ENCODE measurements at places on chromosomes 11 and 22.

- no peak for DNase-seq
These were observed 9.3 kb downstream of the SLC37A2 start for GRCh38 chr11:125072218-125072960.

DNA sequence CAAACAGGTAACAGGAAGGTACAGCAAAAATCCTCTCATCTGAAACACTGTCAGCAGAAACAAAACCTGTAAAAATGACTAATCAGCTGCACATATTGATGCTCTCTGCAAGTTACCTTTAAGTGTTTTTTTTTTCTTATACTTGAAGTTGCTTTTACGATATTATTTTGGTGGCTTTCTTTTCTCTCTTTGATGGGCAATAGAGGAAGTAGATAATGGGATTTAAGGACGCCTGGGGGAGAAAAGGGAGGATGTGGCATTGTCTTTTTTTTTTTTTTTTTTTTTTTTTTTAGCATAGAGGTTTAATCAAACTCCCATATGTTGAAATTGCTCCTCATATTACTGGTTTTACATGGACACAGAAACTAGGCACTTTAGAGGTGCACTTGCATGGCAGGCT is 11.4 kb upstream of the ADSL start:
- DNase-seq, result no peak

DNA sequence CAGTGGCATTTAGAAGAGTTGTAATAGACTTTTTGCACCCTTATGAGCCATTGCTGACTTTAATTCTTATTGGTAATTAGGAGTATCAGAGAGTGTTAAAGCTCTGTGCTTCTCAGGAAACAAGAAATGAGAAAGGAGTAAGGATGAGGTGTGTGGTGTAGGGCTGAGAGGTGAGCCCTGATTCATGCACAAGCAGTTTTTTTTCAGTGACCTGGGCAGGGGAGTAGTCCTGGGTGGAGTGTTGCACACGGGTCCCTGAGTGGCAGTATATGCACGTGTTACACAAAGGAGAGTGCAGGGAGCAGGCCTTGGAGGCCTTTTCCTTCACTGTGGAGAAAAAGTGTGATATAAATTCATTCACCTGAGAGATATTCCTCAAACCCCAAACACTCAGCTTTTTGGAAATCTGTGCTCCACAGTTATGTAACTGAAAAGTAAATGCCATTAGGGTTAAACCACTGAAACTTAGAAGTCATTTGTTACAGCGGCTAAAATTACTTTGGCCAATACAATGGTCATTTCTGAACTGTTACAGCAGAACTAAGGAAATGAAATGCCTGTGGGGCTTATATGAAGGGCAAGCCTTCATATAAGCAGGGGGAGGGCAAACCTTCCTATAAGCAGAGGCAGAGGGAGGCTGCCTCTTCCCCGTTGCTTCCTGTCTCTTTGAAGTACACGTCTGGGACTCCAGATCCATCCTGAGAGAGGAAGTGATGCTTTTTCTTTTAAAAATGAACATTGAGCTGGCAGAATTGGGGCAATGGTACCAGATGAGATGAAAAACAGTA is 62.6 kb upstream of the OLFML1 start:
- no peak for DNase-seq

- no peak for DNase-seq
These were observed 867 bp downstream of the SPA17 start for GRCh38 chr11:124674571-124674970.

GRCh38 chr22:21943571-21944448 is 8.8 kb downstream of the PPM1F start:
- DNase-seq, result no peak

DNA sequence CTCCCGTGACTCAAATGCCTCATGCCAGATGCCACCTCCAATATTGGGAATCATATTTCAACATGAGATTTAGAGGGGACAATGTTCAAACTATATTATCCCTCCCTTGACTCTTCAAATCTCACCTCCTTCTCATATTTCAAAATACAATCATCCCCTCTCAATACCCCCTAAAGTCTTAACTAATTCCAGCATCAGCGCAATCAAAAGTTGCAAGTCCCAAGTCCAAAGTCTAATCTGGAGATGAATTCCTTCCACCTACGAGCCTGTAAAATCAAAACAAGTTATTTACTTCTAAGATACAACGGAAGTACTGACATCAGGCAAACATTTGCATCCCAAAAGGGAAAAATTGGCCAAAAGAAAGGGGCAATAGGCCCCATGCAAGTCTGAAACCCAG is 67.2 kb upstream of the SC5D start:
- no peak for DNase-seq

DNA sequence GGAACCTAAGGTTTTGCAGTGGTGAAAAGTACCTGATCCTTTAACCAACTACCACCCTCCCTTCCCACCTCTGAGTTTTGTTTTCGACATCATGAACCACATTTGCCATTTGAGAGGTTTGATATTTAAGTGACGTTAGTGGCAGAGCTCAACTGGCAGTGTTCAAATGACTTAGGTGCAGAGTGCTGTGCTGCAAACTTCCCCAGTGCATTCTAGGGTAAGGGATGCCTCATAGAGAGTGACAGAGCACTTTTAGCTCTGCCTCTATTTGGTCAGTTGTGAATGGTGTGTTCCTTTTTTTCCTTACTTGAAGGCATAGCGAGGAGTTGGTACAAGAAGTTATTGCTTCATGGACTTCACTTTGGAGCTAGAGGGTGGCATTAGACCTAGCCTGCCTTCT is 9.4 kb downstream of the BMAL1 start:
- no peak for DNase-seq

DNA sequence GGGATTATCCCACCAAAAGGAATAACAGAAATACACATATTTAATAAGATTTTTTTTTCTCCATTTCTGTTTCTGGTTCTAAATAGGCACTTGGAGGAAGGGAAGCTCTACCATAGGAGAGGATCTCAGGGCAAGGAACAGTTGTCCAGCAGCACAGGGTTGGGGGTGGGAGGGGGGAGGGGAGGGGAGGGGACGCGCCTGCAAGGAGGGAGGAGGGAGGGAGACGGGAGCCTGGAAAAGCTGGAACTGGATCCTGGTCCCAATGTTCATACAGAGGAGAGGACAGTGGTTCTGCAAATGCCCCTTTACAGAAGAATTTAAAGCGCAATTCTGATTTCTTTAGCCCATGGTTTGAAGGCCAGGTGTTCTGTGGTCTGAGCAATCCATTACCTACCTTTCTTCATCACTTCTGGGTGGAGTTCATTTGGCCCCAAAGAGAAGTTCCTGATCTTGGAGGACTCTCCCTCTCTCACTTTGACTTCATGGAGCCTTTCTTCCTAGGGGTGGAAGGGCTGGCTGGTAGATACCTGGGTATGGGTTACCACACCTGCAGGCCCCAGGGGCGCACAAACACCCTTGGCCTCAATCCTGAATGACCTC is 348.9 kb upstream of the NCAM1 start:
- DNase-seq, result no peak

- no peak for DNase-seq
These were observed 243.9 kb downstream of the CTTN start for GRCh38 chr11:70642266-70642665.

DNA sequence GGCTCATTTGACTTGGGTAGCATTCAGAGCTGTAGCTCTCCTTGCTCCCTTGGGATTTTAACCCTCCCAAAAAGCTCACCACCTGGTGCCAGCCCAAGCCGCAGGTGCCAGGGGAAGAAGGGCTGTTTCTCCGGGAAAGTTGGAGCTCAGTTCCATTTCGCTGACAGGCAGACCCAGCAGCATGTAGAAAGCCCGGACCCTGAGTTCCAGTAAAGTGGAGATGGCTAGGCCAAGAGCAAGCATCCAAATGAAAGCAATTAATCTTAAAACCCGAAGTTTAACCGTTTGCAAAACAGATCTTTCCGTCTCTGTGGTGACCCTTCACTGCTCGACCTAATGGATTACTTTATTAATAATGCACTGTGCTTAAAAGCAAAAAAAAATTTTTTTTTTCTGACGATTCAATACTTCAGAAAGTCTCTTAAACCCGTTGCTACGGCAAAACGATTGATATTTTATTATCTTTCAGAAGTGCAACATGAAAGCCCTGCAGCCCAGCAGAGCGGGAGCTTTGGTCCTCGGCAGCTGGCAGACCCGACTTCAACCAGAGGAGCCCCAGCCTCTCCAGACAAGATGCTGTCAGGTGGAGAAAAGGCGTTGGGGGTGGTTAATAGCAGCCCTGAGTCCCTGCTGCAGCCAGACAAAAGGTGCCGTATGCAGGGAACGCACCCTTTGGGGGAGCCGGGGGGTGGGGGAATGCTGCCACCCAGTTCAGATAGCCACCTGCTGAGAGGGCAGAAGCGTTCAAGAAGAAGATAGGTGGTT is 3.3 kb downstream of the LMO1 start:
- no peak for DNase-seq

DNA sequence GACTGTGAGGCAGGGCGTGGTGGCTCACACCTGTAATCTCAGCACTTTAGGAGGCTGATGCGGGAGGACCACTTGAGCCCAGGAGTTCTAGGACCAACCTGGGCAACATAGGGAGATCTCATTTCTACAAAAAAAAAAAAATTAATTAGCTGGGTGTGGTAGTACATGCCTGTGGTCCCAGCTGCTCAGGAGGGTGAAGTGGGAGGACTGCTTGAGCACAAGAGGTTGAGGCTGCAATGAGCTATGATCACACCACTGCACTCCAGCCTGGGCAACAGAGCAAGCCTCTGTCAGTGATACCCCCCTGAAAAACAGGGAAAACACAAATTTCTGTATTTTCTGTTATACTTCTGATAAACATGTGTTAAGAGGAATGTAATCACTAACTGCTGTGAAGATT is 57.8 kb upstream of the ARHGAP32 start:
- DNase-seq, result no peak

- no peak for DNase-seq
These were observed 520.4 kb downstream of the SOX6 start for GRCh38 chr11:15835788-15836411.
